ENCODE measurements at places on chromosomes 12 and 14.
A peak's percentile ranks its signal among the peaks of the same experiment; 100 is the strongest.

- DNase-seq, result no peak
These were observed 67.1 kb upstream of the SLC38A4 start for GRCh38 chr12:46892887-46893286.

- peak; percentile 61 for DNase-seq
These were observed 115.5 kb upstream of the PARP11 start for GRCh38 chr12:3988519-3989217.

DNA sequence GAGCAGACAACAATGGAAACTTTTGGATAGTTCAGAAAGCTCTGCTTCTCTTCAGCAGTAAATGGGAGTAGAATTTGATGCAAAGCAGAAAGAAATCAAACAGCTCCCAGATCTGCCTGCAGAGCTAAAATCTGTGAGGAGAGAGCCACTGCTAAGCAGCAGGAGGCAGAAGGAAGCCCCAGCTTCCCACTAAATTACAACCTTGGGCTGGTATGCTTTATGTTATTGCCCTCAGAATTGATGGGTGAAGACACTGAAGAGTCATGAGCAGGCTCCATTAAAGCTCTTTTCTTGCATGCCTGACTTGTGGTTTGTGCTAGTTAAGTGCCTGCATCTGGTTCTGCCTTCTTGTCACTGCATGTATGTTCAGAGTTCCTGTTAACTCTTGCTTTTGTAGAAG lies 8.4 kb downstream of the ZC2HC1C start:
- no peak for DNase-seq

GRCh38 chr12:50188875-50189575 lies 21.9 kb upstream of the CERS5 start:
- DNase-seq, result no peak

- no peak for DNase-seq
These were observed 21.6 kb upstream of the SDR39U1 start for GRCh38 chr14:24463884-24464785.

GRCh38 chr14:69424149-69424923 lies 25.8 kb downstream of the SLC39A9 start:
- DNase-seq, result no peak

DNA sequence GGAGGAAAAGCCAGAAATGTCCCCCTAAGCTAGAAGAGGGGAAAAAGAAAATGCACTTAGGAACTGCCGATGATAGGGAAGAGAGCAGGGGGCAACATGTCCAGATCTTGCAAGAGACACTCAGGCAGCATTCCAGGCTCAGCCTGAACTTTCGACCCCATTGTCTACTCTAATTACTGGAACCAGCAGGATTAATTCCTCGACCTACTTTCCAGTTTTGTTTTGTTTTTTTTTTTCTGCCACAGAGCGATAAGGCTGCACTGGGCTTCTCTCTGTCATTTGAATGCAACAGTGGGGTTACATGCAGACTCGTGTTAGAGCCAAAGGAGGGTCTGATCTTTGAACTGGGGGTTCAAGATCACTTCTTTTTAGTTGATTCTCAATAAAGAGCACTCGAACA lies 68.7 kb upstream of the MED13L start:
- DNase-seq, result no peak

- no peak for DNase-seq
These were observed 1822.4 kb upstream of the SEL1L start for GRCh38 chr14:83356080-83356479.

- DNase-seq, result peak; percentile 30
These were observed 45.8 kb downstream of the CCER1 start for GRCh38 chr12:90909069-90909770.

GRCh38 chr14:95425369-95426115 lies 90.9 kb downstream of the SYNE3 start:
- no peak for DNase-seq

DNA sequence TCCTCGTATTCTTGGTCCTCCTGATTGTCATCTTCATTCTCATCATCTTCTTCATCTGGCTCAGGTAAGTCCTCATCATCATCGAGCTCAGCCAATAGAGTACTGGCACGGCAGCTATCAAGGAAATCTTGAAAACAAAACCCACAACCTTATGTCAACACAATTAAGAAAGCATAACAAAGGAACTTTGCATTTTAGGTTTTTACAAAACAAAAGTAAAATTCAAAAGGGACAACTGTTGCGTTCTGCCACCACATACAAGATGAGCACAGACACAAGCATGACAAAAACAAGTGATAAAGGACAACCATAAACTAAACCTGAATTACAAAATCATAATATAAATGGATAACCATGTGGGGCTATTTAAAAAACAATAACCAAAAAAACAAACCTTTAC lies 84.7 kb downstream of the HECTD1 start:
- no peak for DNase-seq

GRCh38 chr12:95624589-95624988 lies 73.3 kb upstream of the USP44 start:
- DNase-seq, result no peak

- DNase-seq, result peak; percentile 63
These were observed 19.3 kb upstream of the SERPINA6 start for GRCh38 chr14:94342334-94342934.

GRCh38 chr14:99961826-99962518 lies 103.2 kb upstream of the EVL start:
- no peak for DNase-seq

DNA sequence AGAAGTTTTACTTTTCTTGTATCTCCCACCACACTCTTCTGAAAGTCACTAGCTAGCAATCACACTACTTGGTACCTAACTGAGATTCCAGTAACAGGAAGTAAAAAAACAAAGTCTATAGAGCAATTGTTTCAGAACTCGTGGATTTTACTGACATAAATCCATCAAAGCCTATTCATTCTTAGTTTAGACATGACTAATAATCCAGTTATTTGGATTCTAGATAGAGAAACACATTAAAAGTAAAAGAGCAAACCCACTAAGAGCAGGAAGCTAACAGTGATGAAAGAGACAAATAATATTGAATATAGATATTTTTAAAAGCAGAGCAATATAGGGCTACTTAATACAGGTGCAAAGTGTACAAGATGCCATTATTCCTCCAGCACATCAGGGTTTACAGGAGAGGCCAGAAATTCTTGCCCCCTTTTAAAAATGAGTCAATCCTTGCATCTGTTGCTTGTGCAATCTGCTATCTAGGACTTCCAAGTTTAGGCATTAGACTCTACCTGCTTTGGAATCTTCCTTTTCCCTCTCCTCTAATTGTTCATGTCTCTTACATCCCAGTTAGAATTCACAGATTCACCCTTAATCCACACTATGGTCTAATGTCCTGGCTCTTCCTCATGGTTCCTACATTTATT lies 6.0 kb downstream of the HEATR5A start:
- no peak for DNase-seq

DNA sequence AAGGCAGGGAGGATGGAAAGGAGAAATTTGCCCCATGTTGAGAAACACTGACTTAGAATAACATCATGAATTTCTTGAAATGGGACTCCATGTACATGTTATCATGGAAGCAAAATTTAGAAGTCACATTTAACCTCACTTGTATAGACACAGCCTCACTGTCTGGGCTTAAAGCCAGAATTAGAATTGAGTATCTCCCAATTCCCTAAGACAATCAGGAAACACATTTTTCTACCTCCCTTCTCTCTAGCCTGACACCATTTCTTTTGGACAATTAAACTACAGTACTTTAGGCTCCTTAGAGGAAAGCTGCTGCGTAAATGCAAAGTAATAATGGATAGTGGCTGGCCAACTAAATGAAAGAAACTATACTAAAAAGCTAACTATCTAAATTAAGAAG lies 795.5 kb downstream of the C12orf50 start:
- DNase-seq, result no peak

DNA sequence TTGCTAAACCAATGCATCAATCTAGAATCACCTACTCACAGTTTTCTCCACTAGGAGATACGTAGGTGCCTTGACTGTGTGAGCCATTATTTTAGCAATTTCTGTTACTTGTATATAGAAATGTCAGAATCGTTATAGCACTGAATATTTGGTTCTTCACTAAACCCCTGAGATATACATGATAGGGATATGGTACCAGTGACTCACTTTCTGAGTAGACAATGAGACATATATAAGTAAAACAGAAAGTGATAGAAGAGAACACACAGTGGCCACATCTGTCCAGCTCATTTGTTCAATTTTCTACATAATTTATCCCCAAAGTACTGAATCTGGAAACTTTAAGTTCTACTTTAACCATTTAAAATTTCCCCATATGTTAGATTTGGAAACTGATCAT lies 1505.5 kb upstream of the TMEM132C start:
- no peak for DNase-seq

DNA sequence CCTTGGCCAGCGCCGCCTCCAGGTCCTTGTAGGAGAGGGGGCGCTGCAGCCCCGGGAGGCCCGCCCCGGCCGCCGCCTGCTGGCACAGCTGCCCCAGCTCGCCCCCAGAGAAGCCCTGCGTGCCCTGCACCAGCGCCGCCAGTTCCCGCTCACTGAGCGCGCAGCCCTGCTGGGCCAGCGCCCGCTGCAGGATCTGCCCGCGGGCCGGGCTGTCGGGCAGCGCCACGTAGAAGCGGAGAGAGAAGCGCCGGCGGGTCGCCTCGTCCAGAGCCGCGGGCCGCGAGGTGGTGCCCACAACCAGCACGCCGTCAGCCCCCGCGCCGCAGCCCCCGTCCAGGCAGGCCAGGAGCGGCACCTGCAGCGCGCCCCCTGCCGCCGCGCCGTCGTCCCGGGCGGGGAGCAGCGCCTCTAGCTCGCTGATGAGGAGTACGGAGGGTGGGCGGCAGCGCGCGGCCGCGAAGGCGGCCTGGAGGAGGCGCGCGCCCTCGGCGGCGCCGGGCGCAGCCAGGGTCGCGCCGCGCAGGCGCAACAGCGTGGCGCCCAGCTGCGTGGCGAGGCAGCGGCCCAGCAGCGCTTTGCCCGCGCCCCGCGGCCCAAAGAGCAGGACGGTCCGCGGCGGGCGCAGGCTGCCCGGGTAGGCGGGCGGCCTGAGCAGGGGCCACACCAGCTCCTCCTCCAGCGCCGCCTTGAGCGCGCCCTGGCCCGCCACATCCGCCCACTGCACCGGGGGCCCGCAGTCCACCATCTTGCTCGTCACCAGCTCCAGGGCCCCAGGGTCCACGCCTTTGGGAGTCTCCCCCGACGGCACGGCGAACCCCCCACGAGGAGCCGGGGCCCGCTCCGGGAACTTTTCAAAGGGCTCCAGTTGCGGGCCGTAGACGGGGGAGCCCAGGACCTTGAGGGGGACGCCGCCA lies 27.7 kb downstream of the FIGNL2 start:
- peak; percentile 86 for DNase-seq

DNA sequence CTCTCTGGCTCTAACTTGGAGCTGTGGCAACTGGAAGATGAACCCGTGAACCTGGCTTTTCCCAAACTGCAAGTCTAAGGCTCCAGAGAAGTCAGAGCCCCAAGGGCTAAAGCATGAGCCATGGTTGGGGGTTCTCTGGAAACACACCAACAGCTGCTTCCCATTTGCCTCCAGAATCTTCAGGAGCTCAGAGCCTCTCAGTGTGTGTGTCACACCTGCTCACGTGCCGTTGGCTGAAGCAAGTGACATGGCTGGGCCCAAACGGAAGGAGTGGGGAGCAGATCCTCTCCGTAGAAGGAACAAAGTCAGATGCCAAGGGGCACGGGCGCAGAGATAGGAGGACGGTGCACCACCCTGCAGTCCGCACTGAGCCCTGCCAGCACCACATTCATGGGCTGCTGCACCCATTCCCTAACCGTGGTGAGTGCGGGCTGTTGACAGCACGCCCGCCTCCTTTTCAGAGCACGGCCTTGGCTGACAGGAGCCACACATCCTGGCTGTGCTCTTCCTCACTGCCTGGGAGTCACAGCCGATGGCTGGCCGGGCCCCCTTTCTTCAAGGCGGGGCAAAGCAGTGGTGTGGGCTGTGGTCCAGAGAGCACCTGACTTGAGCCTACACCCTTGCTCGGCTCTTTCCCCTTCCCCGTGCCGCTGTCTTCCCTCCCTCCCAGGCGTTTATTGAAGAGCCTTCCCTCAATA lies 16.6 kb upstream of the TRAF3 start:
- no peak for DNase-seq
